Ureter (tissue), 1 donor: ENCODE measurements at places on chromosomes 2 and 18. TPM values are rescaled to one million over a fixed set of nuclear protein-coding genes. Genes with fewer than 3 reads are reported as not detected.

DNA sequence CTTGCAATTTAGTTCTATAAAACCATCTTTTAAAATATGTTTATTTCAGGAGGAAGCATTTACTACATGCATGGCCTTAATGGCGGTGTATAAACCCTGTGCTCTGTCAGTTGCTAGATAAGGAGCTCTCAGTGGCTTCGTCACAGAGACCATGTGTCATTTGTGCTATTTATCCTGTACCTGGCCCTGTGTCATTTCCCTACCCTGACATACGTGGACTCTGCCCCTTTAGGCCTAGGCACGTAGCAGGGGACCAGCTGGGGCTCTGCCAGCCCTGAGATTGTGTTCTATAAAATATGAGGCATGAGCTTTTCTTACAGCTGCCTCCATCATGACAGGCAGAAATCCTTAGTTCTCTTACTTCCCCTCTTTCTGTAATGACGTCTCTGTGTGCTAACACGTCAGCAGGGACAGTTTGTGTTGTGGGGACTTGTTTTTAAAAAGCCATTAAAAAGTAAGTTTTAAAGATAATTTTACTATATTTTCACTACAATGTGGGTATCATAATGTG is 88.0 kb downstream of the ITGB1BP1 start:
- DNase-seq = no peak

The CNDP1 gene
- total RNA-seq = 0.31 TPM

DNA sequence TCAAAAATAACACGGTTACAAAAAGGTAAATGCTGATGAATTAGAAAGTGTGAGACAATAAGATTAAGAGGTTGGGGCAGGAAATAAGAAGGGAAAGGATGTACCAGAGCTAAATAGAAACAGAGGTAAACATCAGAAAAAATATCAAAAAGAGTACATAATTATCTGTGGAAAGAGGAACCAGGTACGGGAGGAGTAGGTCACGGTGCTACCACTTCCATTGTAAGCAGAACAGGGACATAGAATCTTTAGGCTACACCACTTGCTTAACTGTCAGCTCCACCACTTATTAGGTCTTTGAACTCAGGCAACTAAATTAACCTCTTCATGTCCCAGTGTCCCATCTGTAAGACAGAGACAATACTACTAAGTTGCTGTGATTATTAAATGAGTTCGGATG is 350.3 kb downstream of the LRATD1 start:
- DNase-seq = no peak

GRCh38 chr2:233233618-233234230 is 17.7 kb upstream of the ATG16L1 start:
- DNase-seq = no peak

- DNase-seq = no peak
Measured at GRCh38 chr18:55869556-55870501, 281.8 kb upstream of the TCF4 start.

DNA sequence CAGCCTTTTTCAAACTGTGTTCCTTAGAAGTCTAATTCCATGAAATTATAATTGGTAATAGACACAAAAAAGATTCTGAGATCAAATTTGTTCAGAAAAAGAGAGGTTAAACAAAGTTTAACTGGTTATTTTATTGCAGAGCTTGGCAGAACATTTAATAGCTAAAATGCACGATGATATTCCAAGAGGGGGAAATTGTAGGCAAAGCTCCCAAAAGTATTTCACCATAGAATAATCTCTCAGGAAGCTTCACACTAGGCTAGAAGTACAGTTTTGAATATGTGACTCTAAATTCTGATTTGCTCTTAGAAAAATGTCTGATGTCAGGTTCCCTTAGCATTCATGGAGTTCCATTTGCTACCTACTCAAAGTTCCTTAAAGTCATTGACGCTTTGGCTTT is 292.4 kb upstream of the SETBP1 start:
- DNase-seq = no peak

The C2orf72 gene
- 1.0 TPM for total RNA-seq
